Stimulated activated CD4-positive, alpha-beta T cell treated with anti-CD3 and anti-CD28 coated beads, Interleukin-4, amount 100 ng/mL, for 24 hours (primary cell): ENCODE measurements at places on chromosomes 4 and X.

GRCh38 chr4:80492761-80493160 is 157.2 kb downstream of the CFAP299 start:
- DNase-seq = peak; percentile 17

DNA sequence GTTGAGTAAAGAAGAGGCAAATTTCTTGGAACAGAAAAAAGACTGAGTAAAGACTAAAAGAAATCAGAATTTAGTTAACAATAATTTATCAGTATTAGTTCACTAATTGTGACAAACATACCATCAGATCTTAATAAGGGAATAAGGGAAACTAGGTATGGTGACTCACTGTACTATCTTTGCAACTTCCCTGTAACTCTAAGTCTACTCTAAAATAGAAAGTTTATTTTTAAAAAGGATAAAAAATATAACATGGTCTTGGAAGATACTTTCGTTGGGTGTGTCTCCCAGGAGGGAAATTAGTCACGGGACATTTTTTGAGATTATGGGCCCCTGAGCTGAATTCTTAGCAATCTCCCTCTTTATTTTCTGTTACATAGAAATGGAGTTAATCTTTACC is 97.3 kb downstream of the EMCN start:
- no peak for DNase-seq

DNA sequence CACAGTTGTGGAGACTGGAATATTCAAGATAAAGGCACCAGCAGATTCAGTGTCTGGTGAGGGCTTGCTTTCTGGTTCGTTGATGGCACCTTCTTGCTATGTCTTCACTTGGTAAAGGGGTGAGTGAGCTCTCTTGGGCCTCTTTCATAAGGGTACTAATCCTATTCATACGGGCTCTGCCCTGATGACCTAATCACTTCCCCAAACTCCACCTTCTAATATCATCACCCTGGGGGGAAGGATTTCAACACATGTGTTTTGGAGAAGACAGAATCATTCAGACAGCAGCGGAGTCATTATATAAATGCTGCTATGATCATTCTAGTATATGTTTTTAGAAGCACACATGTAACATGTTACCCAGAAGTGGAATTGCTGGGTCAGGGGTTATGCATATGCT is 295.3 kb upstream of the CTSO start:
- DNase-seq = no peak

DNA sequence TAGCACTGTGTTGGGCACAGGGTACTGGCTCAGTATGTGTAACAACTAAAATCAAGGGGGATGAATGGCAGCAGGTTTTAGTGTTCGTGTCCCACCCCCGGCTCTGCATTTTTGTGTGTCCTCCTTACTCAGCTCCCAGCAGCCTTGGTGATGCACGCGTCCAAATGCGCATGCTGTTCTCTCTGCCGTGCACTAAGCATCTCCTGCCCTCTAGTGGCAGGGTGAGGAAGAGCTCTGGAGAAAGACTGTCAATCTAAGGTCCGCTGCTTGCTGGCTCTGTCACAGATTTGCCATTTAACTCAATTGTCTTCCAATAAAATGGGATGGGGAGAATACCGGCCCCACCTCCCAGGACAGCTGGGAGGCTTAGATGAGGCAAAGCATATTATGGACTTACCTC is 61.4 kb downstream of the WFS1 start:
- DNase-seq = peak; percentile 22

DNA sequence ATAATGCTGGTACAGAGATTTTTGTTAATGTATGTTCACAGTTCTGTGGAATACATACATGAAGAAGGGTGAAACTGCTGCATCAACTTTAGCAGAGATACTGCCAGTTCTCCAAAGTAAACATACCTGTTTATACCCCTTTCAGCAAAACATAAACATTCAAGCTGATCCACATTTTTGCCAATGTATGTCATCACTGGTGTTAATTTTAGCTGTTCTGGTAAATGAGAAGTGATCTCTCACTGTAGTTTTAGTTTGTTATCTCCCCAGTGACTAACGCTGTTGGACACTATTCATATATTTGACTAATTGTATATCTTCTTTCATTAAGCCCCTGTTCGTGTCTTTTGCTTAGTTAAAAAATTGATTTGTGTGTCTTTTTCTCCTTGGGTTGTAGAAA is 82.0 kb downstream of the HAUS3 start:
- no peak for DNase-seq

DNA sequence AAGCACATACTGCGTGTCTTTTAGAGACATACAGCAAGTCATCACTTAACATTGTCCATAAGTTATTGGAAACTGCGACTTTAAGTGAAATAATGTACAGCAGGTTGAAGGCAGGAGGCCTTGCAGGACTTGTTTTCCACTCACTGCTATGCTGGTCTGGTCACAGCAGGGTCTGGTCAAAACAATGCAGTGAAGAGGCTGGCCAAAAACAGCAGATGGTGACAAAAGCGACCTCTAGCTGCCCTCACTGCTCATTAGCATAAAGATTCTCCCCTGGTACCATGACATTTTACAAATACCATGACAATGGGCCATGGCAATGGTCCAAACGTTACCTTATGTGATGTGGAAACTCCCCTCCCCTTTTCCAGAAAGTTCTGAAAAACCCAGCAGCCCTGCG is 1283.6 kb downstream of the FSTL5 start:
- DNase-seq = no peak

GRCh38 chrX:115642895-115643530 is 82.0 kb downstream of the PLS3 start:
- peak; percentile 12 for DNase-seq

DNA sequence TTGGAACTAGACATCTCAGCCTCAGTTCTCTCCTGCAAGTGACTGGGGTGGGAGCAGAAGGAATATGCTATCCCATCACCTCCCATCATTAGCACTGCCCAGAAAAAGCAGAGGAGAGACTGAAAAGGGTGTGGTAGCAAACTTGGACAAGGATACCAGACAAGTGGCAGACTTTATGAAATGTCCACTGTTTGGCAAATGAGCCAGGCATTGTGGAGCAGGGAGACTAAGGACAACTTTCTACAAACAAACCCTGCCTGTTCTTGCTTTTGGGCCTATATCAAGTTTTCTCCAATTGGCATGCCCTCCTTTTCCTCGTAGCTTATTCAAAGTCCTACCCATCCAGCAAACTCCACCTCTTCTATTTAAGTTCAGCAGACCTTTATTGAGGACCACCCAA is 41.6 kb downstream of the ZCCHC12 start:
- DNase-seq = no peak

GRCh38 chr4:174764105-174764729 is 64.8 kb downstream of the GLRA3 start:
- no peak for DNase-seq

GRCh38 chr4:112284662-112285411 is 867 bp downstream of the TIFA start:
- no peak for DNase-seq

GRCh38 chr4:77332696-77333270 is 175.8 kb downstream of the CCNG2 start:
- no peak for DNase-seq

- no peak for DNase-seq
Observed at GRCh38 chr4:53595204-53595603, 3.9 kb upstream of the LNX1 start.

- no peak for DNase-seq
Observed at GRCh38 chr4:182338746-182339145, 95.5 kb downstream of the TENM3 start.

DNA sequence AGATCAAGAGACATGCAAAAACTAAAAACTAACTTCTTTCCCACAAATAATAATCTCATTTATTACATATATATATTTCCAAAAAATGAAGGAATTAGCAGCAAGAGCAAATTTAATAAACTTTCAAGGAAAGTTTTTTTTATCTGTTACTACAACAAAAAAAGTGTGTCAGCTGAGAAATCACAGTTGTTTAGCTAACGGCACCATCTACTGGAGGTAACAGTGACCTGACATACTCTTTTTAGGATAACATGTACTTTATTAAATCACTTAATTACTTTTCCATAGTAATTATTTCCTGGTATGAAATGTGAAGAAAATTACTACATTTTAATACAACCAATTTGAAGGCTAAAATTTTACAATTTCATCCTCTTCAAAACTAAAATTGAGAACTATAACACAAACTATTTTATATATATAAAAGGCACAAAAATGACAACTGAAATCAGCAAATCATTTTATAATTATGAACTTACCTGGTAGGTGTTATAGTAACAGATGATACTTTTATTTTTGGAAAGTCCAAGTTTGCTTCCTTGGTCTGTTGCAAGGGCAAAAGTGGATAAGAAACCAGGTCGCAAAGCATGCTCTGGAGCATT is 9.1 kb downstream of the LAMTOR3 start:
- DNase-seq = peak; percentile 30

- no peak for DNase-seq
Observed at GRCh38 chr4:40193016-40193571, 3.7 kb upstream of the RHOH start.

- no peak for DNase-seq
Observed at GRCh38 chr4:168484626-168485025, 4.3 kb upstream of the DDX60L start.

GRCh38 chr4:121299367-121299766 is 81.5 kb downstream of the QRFPR start:
- DNase-seq = no peak

GRCh38 chr4:4267981-4268380 is 20.0 kb upstream of the TMEM128 start:
- no peak for DNase-seq

- DNase-seq = no peak
Observed at GRCh38 chr4:924107-925096, 7.7 kb downstream of the GAK start.

DNA sequence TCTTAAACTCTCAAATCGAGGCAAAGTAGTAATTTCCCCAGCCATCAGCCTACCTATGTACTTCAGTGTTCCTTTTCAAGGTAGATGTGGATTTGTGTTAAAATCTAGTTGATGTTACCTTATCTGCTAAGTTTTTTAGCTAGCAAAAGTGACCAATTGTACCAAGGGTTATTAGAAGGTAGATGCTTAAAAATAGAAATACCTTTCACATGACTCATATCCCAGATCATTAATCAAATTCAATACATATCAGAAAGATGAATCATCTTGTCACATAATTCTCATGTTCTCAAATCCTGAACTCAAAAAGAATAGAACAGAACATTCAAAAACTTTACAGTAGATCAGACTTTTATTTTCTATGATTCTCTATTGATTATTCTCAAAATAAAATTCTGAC is 3.5 kb downstream of the ENAM start:
- no peak for DNase-seq

GRCh38 chr4:61992351-61992750 is 792.2 kb downstream of the ADGRL3 start:
- DNase-seq = no peak

DNA sequence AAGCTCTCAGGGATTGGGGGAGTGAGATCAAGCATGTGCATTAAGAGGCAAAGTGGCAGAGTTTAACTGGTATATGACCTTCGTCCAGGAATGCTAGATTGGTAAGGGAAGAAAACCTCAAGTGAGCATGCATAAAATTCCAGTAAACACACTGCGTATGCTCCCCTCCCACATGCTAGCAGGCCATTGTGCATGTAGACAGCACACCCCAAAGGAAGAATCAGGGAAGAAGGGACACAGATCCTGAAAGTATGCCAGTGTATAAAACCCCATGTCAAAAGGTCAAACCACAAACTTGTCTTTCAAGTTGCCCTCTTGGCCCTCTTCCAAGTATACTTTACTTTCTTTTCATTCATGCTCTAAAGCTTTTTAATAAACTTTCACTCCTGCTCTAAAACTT is 405.2 kb upstream of the CNKSR2 start:
- DNase-seq = no peak

DNA sequence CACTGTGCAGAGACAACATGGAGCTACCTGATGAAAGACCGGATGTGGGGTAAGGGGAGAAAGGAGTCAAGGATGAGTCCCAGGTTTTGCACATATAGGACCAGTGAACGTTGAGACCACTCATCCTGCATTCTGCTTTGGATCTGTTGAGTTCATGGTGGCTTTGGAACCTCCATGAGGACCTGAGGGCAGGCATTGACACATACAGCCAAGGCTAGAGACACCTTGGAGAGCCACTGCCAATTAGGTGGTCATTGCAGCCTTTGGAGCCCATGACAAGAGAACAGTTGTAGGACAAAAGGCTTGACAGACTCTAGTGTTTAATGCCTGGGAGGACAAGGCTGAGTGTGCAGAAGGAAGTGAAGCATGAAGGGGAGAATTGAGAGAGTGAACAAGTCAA is 87.9 kb downstream of the STK32B start:
- no peak for DNase-seq

DNA sequence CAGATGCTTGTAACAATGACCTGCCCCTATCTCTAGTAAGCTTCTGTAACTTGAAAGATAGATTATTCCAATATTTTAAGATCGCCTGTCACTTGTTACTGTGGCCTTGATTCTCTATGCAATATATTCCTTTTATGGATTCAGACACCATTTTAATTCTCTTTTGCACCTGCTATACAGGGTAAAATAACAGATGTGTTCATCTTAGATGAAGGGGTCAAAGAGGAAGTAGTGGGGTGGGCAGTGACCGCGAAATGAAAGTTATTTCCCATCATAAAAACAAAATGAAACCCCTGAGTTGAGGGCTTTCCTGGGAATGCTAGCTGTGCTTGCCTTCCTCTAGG is 175.9 kb downstream of the TSPAN5 start:
- DNase-seq = no peak

DNA sequence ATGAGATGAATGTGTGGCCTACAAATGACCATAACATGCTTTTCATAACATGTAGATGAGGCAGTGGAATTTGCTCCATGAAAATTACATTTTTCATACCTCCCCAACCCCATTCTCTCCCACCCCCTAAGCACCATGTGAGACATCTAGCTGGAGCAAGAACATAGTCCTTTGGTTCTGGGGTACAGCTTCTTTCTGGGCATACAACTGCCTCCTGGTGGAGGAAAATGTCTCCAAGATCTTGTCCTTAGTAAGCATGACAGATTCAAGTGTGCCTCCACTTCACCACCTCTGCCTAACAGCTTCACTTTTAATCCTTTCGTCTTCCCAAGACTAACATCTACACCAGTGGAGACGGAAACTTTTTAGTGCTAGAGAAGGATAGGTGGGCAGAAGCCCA is 8.0 kb downstream of the EXOC1L start:
- DNase-seq = no peak

- DNase-seq = no peak
Observed at GRCh38 chrX:29233592-29234183, 646.4 kb downstream of the IL1RAPL1 start.
